ENCODE measurements at places on chromosomes 5 and 9.
A peak's percentile ranks its signal among the peaks of the same experiment; 100 is the strongest.

DNA sequence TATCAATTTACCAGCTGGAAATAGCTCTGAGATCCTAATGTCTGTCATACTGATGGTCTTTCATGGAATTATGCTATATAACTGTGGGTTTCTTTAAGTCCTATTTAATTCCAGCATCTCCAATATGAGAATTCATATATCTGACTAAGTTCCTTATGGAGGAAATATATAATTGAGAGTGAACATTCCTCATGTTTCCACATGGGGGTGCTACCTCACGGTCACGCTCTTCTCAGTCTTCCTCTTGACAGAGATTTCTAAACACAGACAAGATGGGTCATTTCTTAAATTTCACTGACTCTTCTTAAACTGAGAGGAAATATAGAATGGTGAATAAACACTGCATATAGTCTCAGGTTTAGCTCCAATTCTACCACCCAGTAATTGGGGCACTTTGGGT, 212.1 kb downstream of the SLF1 start:
- no peak for DNase-seq

- peak; percentile 71 for DNase-seq
These were observed 5.3 kb downstream of the RALGDS start for GRCh38 chr9:133115604-133116345.

DNA sequence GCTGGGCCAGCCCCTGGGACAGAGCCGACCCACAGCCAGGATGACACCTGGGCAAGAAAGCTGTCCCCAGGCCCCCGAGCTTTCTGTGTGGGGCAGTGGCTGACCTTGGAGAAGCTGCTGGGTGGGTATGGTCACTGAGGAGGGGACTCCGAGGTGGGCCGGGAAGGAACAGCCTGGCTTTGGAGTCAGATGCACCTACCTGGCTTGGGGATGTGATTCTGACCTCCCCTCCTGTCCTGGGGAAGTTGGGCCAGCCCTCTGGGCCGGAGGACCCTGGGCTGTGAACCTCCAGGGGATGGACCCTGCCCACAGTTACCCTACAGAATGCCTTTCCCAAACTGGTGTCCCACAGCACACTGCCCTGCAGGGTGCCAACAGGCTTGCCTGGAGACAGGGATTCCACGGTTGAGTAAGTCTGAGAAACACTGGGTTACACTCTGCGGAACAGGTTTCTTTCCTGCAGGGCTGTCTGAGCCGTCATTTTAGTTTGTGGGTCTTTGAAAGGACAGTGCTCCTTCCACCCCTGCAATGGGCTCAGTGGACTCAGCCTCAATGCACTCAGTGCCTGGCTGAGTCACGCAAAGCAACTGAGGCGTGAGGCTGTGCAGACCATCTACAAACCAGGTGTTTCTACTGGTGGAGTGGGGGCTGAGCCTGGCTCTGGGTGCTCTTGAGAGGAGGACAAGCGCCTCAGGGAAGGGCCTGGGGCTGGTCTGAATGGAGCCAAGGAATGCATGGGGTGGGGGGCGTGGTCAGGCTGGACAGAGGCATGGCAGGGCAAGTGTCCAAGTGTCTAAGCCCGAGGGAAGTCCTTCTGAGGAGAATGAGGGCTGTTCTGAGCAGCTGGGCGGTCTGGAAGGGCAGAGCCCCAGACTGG, 41.3 kb upstream of the PHYKPL start:
- DNase-seq = no peak

DNA sequence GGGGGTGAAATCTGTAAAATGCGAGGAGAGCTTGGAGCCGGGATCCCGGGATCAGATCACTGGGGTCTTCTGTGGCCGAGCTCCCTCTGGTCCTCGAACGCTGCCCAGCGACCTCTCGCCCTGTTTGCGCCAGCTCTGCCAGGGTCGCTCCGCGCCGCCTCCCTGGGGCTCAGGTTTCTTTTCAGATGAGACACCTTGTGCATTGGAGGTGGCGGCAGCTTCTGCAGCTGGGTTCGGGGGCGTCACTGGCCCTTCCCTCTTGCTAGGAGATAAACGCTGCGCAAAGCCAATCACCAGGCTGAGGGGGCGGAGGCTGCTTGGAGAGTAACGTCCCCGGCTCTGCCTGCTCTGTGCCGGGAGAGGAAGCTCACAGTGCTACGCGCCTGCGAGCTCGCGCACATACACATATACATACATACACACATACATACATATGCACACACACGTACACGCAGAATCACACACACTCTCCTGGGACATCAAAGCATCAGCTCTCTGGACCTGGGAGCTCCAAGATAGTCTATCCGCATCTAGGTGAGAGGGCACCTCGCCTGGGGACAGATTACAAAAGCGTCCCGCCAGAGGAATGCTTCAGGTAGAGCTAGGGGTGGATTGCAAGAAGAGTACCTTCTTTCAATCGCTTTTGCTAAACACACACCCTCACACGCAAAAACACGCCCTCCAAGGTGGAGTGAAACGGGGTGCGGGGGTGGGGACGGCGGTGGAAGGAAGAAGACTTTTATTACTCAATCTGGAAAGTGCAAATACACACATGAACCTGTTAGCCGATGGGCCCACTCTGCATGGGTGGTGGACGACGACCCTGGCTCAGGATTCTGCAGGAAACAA, at the start of gene ST8SIA4:
ST8SIA4 (minus strand) TSS at position 244 of the 849 bp plus-strand sequence. CDS start 327 bp downstream, outside the sequence.
- peak; percentile 90 for DNase-seq

DNA sequence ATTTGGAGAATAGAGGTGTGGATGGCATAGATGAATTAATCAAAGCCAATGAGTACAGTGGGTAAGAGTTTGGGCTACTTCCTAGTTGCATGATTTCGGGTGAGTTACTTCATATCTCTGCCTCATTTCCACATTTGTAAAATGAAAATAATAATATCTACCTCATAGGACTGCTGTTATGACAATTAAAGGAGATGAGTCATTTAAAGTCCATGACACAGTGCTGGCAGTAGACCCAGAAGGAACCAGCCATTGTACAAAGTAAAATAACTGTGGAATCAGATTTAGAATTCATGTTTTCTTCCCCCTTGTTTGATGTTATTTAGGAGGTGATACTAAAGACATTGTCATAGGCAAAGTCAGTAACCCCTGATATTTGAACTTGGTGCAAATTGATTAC, 139.5 kb upstream of the SLC27A6 start:
- DNase-seq = no peak

DNA sequence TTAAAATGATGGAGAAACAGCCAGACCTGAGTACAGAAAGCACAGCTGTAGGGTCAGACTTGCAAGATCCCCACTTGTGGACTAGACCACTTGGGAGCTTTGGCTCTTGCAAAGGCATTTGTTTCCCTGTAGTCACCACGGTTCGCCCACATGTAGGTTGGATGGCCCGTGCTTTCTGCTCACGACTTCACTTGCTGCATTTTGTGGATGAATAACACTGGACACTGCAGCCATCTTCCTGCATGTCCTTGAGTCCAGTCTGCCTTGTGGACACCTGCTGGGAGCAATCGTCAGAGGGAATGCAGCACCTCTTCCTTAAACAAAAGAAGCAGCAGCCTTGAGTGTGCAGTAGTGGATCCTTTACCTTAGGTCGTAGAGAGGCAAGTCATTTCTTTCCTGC, 372.9 kb upstream of the IRX2 start:
- DNase-seq = no peak

GRCh38 chr9:17052626-17053025, 82.2 kb upstream of the CNTLN start:
- DNase-seq = no peak

GRCh38 chr9:36086442-36086841, 49.7 kb downstream of the RECK start:
- no peak for DNase-seq

DNA sequence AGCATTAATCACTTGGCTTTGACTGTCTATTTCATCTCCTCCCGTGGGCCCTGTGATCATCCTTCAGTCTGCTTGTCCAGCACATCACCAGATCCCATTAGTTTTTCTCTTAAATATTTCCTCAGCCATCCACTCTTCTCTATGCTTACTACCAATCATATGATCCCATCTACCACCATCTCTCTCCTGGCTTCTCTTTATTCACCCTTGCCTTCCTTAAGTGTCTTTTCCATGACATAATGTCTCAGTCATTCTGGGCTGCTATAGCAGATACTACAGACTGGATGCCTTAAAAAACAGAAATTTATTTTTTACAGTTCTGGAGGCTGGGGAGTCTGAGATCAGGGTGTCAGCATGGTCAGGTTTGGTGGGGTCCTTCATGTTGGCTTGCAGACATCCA, 208.4 kb upstream of the PPP1R2B start:
- DNase-seq = no peak

- no peak for DNase-seq
These were observed 9.7 kb upstream of the CYSTM1 start for GRCh38 chr5:140165101-140165922.

GRCh38 chr9:8241201-8241600, 441.6 kb upstream of the DMAC1 start:
- no peak for DNase-seq

GRCh38 chr5:39131210-39132127, 57.3 kb upstream of the RICTOR start:
- DNase-seq = no peak

- DNase-seq = no peak
These were observed 2.5 kb downstream of the FBXO4 start for GRCh38 chr5:41927604-41928003.

DNA sequence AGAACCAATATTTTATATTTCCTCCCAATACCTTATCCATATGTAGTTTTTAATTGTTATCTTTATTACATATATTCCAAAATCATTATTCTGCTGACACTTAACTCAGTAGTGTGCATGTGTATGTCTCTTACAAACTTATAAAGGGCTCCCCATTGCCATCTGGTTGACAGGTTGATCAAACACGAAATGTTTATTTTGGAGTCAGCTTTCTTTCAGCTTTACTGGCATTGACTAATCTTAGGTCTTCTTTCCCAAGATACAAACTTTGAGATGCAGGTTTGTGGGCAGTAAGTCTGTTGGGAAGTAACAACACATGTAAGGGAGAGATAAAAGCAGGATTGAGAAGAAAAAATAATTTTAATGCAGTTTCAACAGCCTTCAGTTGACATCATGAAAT, 716.0 kb upstream of the CHD1 start:
- DNase-seq = no peak

- DNase-seq = no peak
These were observed 44.0 kb upstream of the SLC30A5 start for GRCh38 chr5:69049796-69050195.

DNA sequence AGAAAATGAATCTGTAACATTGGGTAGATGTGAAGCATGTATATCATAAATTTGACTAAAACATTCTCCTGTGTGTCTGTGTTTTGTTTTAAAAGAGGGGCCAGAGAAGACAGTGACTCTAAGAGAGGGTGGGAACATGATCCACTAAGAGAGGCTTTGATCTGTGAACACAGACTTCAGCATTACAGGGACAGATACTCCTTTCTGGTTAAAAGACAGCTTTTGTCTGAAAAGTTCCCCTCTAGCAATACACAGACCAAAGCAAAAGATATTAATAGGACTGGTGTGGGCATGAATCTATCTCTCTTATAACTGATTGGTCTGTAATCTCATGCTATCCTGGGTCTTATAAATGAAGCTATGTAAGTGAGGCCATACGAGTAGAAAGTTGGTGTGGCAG, 150.9 kb downstream of the NUDT12 start:
- DNase-seq = no peak

DNA sequence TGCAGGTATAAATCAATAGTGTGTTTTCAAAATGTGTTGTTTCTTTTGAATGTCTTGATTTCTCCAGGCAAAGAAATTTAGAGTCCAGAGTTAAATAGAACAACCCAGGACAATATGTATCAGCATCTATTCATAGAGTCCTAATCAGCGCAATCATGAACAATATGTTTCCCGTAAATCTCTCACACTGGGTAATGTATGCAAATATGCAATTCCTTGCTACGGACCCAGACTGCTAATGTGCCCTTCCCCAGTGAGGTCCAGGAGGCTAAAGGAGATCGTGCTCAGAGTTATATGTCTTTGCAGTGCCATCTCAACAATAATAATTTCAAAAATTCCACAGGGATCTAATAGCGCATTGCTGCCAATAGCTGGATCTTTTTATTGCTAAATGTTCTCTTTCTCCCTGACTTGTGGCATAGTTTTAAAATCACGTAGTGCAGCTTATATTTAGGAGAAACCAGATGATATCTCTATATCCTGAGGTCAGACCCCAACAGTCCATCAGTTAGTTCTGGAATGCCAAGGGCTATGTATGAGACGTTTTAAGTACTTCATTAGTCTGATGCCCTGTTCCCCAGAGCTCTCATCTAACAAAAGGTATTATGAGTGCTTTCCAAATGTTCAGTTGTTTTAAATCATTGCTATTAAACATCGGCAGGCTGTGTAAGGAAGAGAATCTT, 145.1 kb downstream of the MARCHF11 start:
- no peak for DNase-seq

GRCh38 chr5:36698031-36698430, 91.6 kb downstream of the SLC1A3 start:
- DNase-seq = no peak

DNA sequence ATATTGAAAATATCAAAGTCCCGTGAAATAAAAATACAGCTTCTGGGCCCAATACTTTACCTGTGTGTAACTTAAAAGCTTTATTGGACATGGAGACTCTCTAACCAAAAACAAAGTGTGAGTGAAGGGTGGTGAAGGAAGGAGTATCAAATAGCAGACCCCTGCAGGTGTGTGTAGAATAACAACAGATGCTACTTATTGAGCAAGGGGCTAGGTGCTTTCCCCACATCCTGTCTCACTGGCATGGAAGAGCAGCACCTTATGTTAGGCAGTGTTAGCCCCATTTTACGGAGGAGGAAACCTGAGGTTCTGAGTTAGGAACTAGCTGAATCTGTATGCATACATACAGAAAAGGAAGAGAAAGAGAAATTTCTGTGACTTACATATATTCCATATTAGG, 21.8 kb downstream of the SLIT3 start:
- no peak for DNase-seq

GRCh38 chr5:141508440-141508797, 19.5 kb downstream of the PCDHGC5 start:
- no peak for DNase-seq

DNA sequence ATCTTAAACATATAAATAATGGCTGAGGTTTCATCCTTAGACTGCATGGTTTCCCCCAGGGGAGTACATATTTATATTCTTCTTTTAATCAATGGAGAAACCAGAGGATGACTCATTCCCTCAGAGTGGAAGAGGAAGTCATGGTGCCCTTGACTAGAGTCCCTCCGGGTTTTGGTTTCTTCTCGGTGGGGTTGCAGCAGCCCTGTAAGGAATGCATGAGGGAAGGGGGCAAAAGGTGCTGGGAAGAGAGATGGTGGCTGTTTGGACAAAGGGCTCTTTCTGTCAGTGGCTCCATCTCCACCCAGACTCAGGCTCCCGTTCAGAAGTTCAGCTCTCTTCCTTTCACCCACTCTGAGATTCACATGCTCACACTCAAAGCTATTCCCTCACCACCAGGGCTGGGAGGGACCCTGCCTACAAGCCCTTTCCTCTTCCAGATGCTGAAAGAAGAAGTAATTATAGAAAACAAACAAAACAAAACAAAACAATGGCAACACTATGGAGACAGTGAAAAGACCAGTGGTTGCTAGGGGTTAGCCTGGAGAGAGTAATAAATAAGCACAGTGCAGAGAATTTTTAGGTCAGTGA, 129.8 kb upstream of the IL12B start:
- DNase-seq = no peak

- DNase-seq = no peak
These were observed 136.6 kb upstream of the TNC start for GRCh38 chr9:115254287-115255180.
